Epithelial cell of alveolus of lung (primary cell): ENCODE measurements at places on chromosomes 6 and 20. TPM values are rescaled to one million over a fixed set of nuclear protein-coding genes. Genes with fewer than 3 reads are reported as not detected.

HLA-C gene
- 494 and 516 TPM in 2 replicates for total RNA-seq

KHDC1L gene
- total RNA-seq: not detected in 2 replicates

SULF2 gene
- 14.5 and 59.6 TPM in 2 replicates for total RNA-seq

STX11 gene
- 0.40 and 2.6 TPM in 2 replicates for total RNA-seq

C20orf144 gene
- total RNA-seq: 0.08 and 0.26 TPM in 2 replicates

GPR63 gene
- 0.64 and 1.7 TPM in 2 replicates for total RNA-seq

SLC35D3 gene
- total RNA-seq: 0.08 TPM in 1 of 2 replicates, not detected in the other

PTCHD4 gene
- 2.5 and 2.6 TPM in 2 replicates for total RNA-seq

FOXF2 gene
- total RNA-seq: 17.8 and 106 TPM in 2 replicates

NKX2-4 gene
- not detected in 2 replicates for total RNA-seq

TRIM40 gene
- total RNA-seq: not detected in 2 replicates

THEMIS gene
- total RNA-seq: 0.13 TPM in 1 of 2 replicates, not detected in the other

HLA-DQA2 gene
- not detected in 2 replicates for total RNA-seq

KIF25 gene
- total RNA-seq: 0.56 TPM in 1 of 2 replicates, not detected in the other

GUCA1A gene
- total RNA-seq: 0.26 TPM in 1 of 2 replicates, not detected in the other

C6orf15 gene
- 0.65 TPM in 1 of 2 replicates, not detected in the other for total RNA-seq

REPS1 gene
- 18.1 and 24.3 TPM in 2 replicates for total RNA-seq

ASIP gene
- total RNA-seq: not detected in 2 replicates

ZSCAN23 gene
- 1.2 and 6.5 TPM in 2 replicates for total RNA-seq

BTN2A1 gene
- total RNA-seq: 5.3 and 12.5 TPM in 2 replicates

HUS1B gene
- 0.40 and 0.91 TPM in 2 replicates for total RNA-seq
